ENCODE measurements at places on chromosomes 4 and X. TPM values are rescaled to one million over a fixed set of nuclear protein-coding genes. Genes with fewer than 3 reads are reported as not detected.

The ZMAT1 gene
- not detected for total RNA-seq

The CRMP1 gene
- total RNA-seq = 0.72 TPM

The TMEM255A gene
- total RNA-seq = not detected

The VCX3A gene
- not detected for total RNA-seq

The P2RY8 gene
- total RNA-seq = not detected

The BMP3 gene
- not detected for total RNA-seq

The BEX2 gene
- total RNA-seq = not detected
